ENCODE measurements at places on chromosomes 7 and 10.

DNA sequence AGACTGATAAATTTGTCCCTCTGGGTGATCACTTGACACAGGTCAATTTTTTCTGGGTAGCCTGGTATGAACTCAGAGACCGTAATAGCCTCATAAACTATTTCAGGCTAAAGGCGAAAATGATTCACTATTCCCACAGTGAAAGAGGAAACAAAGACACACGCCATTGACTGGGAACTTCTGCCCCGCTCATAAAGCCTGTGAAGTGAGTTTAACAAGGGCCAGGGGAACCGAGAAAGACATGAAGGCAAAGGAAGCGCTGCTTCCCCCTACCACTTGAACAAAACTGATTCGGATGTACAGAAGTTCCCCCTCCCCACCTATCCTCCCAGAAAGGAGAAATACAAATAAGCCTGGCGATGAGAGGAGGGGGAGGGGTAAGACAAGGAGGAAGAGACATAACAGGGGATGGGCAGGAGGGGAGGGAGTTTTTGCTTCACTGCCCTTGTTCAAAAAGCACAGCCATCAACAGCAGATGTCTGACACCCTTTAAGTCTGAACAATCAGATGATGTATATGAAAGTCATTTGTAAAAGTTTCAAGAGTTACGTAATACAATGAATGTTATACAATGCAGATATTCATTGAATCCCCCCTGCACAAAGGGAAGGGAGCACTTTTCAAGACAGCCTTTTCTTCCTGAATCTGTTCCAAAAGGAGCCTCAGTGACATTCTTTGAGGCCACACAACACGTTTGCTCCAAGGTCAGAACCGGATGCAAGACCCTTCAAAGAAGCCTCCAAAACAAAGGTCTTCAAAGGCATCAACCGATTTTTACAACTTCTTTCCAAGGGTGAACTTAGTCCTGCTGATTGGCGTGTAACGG, 734 bp downstream of the ABCB4 start:
- DNase-seq = peak; percentile 38

- DNase-seq = no peak
Measured at GRCh38 chr10:10814069-10814468, 203.6 kb upstream of the CELF2 start.

DNA sequence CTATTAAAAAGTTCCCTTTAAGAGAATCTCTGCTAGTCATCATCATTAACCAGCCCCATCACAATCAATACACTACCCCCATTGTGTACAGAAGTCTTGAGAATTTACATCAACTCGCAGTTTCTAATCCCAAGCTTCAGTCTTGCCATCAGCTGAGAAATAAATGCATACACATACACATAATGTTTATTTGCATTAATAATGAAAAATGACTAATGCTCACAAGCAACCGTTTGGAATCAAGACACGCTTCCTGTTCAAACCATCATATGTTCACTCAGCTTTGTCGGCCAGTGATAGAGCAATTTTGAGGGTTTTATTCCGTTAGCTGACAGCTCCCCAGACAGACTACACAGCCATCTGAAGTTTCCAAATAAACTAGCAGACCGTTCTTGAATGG, 287.1 kb downstream of the SFMBT2 start:
- no peak for DNase-seq

- DNase-seq = peak; percentile 87
Measured at GRCh38 chr7:105224884-105225651, 163.7 kb downstream of the SRPK2 start.

GRCh38 chr7:55200441-55200840, 164.7 kb upstream of the LANCL2 start:
- DNase-seq = no peak

DNA sequence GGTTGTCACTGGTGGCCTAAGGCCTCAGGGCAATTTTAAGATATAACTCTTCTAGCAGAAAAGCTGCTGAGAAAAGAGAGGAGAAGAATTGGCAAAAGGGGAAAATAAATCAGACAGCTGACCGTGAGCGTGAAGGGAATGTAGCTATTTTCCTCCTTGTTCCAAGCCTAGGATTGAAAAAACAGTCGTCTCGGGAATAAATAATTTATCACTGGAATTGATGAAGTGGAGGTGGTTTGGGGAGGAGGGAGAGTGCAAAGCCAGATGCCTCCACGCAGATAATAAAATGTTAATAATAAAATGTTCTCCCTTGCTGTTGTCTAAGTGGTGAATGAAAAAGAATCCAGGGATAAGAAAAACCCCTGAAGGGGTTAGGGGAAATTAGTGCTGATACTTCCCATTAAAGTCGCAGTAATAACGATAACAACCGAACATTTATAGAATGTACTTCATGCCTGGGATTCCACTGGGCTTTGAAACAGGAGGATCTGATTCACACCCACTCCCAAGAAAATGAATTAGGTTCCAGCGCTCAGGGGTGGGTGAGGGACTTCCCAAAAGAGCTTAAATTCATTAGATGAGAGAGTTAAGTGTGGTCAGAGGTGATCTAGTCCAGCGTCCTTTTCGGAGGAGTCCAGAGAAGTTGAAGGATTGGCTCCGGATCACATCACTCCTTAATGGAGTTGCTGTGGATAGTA, 27.3 kb downstream of the BAMBI start:
- DNase-seq = no peak

GRCh38 chr10:104190695-104191094, 41.5 kb downstream of the CFAP43 start:
- no peak for DNase-seq

- peak; percentile 47 for DNase-seq
Measured at GRCh38 chr7:98360221-98361130, 40.4 kb downstream of the BAIAP2L1 start.

DNA sequence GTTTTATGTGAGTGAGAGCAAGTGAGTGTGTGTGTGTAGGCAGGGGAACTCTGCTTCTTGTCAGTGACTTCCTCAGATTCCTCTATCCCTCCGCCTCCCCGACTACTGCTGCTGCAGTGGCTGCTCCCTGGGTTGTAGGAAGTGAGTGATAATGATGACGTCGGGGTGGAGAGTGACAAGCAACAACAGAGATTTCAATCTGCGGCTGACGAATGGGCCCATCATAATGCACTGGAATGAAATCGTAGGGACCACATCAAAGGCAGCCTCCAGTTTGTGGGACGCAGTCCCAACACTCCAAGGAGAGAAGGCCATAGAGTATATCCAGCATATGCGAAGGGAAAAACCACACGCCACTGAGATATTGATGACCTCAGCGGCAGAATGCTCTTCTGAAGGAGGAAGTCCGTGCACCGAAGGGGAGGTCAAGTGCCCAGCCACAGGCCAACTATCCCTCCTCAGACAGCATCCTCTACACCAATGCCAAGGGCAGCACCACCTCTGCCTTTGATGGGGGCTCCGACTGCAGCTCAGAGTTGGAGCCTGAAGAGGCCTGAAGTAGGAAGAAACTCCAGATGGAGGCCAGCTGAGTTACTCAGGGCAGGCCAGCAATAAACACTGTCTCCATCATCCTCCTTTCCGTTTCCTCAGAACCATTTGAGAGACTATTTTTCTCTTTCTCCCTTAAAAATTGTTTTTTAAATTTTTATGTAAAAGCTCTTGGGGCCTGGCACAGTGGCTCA, 11.3 kb upstream of the STMP1 start:
- DNase-seq = peak; percentile 25

DNA sequence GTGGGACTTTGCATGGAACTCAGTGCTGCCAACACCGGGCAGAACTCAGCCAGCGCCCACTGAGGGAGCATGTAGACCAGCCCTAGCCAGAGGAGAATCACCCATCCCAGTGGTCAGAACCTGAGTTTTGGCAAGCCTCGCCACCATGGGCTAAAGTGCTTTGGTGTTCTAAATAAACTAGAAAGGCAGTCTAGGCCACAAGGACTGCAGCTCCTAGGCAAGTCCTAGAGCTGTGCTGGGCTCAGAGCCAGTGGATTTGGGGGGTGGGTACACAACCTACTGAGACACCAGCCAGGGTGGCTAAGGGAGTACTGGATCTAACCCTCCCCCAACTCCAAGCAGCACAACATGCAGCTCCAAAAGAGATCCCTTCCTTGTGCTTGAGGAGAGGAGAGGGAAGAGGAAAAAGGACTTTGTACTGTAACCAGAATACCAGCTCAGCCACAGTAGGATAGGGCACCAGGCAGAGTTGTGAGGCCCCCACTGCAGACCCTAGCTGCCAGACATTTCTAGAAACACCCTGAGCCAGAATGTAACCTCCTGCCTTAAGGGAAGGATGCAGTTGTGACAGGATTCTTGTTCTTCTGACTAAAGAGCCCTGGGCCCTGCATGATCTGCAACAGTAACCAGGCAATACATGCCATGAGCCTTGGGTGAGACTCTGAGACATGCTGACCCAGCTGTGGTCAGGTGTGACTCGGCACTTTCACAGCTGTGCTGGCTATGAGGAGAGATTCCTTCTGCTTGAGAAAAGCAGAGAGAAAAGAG, 24.4 kb downstream of the GSDME start:
- DNase-seq = peak; percentile 76

GRCh38 chr10:87651801-87652200, 7.9 kb upstream of the PAPSS2 start:
- DNase-seq = no peak

DNA sequence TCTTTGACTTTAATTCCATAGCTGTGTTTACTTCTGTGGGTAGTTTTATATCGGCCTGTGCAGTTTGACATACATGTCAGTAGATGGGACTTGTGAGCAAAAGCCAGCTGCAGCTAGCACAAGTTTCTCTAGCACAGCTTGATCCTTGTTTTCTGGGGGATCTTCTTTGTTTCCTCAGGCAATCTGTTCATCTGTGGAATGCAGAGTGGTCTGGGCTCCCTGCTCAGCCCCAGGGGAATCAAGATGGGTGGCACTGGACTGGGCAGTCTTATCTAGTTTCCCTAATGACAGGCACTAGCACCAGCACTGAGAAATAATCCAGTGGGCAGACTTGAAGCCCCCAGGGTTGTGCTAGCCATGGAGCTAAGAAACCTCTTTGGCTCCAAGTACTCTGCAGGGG, 40.8 kb downstream of the CYP2C19 start:
- no peak for DNase-seq

- no peak for DNase-seq
Measured at GRCh38 chr7:10793995-10794775, 179.5 kb upstream of the PHF14 start.

DNA sequence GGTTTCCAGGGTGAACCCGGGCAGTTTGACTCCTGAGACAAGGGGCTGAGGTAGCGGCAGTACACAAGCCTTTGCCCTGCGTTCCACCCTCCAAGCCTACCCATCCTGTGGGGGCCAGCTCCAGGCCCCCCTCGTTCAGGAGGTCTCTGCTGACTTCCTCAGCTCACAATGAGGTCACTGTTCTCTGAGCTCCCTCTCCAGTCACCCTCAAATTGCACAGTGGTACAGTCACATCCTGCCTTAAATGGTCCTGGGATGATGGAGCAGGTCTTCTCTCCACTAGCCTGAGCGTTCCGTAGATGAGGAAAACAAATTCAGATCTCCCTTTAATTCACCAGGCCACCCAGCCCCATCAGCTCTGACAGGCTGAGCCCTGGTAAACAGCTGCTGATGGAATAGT, 90.2 kb downstream of the SH3PXD2A start:
- DNase-seq = peak; percentile 34

- DNase-seq = no peak
Measured at GRCh38 chr7:138095972-138096935, 20.0 kb downstream of the AKR1D1 start.

- DNase-seq = peak; percentile 48
Measured at GRCh38 chr7:149261316-149261828, 624 bp upstream of the ZNF783 start.

DNA sequence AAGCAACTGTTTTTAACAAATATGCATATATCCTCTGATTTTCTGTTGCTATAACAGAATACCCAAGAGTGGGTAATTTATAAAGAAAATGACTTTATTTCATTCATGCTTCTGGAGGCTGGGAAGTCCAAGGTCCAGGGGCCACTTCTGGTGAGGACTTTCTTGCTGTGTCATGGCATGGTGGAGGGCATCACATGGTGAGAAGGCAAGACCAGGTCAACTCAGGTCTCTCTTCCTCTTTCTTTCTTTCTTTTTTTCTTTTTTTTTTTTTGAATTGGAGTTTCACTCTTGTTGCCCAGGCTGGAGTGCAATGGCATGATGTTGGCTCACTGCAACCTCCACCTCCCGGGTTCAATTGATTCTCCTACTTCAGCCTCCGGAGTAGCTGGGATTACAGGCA, 303.0 kb upstream of the C7orf33 start:
- no peak for DNase-seq

DNA sequence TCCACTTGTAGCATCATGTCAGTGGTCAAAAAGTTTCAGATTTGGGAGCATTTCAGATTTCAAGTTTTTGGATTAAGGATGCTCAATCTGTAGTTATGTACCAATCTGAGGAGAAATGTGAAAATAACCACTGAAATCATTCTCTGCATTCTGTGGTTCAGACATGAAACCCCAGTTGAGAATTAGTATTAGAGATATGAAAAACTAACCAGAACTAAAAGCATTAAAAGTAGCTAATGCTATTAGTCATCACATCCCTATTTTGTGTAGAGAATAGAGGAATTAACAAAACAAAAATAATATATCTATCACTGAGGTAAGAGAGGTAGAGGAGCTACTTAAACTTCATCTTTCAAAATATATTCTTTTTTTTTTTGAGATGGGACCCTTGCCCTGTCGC, 28.0 kb downstream of the MICU1 start:
- DNase-seq = peak; percentile 34

DNA sequence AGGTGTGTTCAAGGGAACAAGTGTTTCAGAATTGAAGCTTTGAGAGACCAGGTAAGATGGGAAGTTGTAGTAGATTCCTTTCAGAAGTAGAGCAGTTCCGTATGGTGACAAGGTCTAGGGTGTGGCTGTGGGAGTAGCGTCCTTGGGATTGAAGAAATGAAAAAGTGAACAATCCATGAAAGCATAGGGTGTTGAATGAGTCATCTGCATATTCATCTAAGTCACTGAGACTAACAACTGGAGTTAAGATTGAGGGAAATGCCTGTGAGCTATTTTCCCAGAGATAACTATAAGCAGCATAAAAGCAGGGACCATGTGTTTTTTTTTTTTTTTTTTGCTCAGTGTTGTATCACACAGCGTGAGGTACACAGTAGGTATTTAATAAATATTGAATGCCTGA, 134.8 kb downstream of the PHTF2 start:
- peak; percentile 39 for DNase-seq

- no peak for DNase-seq
Measured at GRCh38 chr7:28847176-28847575, 111.0 kb downstream of the TRIL start.

- DNase-seq = no peak
Measured at GRCh38 chr7:22909917-22910316, 87.3 kb upstream of the TOMM7 start.

- no peak for DNase-seq
Measured at GRCh38 chr7:43884209-43884608, 14.9 kb upstream of the MRPS24 start.

DNA sequence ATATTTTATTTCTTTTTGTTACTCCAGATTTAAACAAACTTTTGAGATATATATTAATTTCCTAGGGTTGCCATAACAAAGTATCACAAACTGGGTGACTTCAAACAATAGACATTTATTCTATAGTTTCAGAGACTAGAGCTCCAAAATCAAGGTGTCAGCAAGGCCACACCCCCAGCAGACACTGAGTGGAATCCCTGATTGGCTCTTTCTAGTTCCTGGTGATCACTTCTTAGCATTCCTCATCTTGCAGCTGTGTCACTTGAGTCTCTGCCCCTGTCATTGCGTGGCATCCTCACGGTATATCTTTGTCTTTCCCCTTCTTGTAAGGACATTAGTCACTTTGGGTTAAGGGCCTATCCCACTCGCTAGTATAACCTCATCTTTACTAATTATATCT, 7.6 kb upstream of the SLC26A3 start:
- DNase-seq = no peak

GRCh38 chr10:117926491-117926890, 120.2 kb downstream of the RAB11FIP2 start:
- peak; percentile 9 for DNase-seq

- no peak for DNase-seq
Measured at GRCh38 chr7:27156916-27157701, 634 bp upstream of the HOXA7 start.

Data from choroid plexus epithelial cell (primary cell).